A673 (cell line): ENCODE measurements at places on chromosomes 3 and 15. TPM values are rescaled to one million over a fixed set of nuclear protein-coding genes. Genes with fewer than 3 reads are reported as not detected.

DNA sequence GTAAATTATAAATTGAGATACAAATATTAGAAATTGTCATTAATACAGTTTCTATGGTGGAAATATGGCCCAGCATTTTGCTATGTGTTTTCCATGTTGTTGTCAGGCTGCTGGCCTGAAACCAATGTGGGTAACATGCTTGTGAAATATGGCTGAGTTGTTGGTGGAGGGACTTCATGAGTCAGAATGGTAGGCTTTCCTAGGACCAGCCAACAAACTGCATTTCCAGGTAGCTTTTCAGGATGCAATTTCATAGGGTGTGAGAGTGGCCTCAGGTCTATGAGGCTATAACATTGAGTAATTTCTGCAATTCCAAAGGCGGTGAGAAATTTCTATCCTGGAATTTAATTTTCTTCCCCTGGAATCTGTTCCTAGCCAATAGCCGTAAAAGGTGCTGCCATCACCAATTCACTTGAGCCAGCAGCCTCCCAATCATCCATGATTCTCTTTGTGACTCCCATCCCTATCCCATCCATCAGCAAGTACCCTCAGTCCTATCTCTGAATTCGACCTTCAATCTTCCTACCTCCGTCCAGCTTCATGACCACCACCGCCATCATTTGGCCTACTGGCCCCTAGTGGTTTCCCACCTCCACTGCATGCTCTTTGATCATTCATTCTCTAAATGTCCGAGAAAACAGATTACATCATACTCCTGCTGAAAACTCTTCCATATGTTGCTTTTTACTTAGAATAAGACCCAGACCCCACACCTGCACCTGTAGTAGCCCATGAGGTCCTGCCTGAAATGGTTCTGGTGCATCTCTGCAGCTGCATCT lies 276.6 kb upstream of the CFAP20DC start:
- H3K4me3 ChIP-seq, result no peak overlapping the region
- H3K36me3 ChIP-seq, result no peaks in the 10 kb centered on the region
- no peaks in the 10 kb centered on the region for H3K4me1 ChIP-seq
- no peak for DNase-seq
- no peaks in the 10 kb centered on the region for H3K27me3 ChIP-seq
- H3K27ac ChIP-seq, result no peak overlapping the region

- H3K4me1 ChIP-seq, result peaks cover 21% of the 10 kb centered on the region
- no peak for DNase-seq
- no peak overlapping the region for H3K4me3 ChIP-seq
- no peaks in the 10 kb centered on the region for H3K27me3 ChIP-seq
Observed at GRCh38 chr3:187016639-187017345, 86.5 kb downstream of the ST6GAL1 start.

- no peaks in the 10 kb centered on the region for H3K27me3 ChIP-seq
- no peak overlapping the region for H3K27ac ChIP-seq
- H3K36me3 ChIP-seq, result no peaks in the 10 kb centered on the region
- H3K4me1 ChIP-seq, result no peaks in the 10 kb centered on the region
Observed at GRCh38 chr3:180252683-180253082, 215.9 kb upstream of the PEX5L start.

Gene B3GNT5
- 25.3 and 26.5 TPM in 2 replicates for total RNA-seq

Gene DAZL
- total RNA-seq, result not detected in 2 replicates
